ENCODE measurements at places on chromosomes 12 and 14.

DNA sequence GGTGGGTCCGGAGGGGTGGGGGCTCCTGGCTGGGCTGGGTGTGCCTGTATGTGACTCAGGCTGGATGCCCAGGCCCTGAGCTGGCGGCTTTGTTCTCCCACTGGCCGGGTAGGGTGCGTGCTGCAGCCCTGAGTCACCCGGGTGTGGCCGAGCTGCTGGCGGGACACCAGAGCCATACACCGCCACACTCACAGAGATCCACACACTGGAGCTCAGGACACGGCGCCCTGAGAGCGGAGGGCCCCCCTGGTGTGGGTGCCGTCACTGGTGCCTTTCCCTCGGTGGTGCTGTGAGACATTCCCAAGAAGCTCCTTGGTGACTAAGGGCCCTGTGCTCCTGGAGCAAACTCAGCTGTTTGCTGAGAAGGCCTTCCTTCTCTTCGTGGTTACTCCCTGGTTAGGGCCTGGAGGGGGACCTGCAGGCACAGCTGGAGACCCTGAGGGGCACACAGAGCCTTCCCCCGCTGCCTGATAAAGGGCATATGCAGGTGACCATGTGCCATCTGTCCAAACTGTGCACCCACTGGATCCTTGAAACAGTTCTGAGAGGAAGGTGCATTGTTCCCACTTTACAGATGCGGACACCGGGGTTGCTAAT is 44.3 kb downstream of the KRT80 start:
- no peak for DNase-seq

DNA sequence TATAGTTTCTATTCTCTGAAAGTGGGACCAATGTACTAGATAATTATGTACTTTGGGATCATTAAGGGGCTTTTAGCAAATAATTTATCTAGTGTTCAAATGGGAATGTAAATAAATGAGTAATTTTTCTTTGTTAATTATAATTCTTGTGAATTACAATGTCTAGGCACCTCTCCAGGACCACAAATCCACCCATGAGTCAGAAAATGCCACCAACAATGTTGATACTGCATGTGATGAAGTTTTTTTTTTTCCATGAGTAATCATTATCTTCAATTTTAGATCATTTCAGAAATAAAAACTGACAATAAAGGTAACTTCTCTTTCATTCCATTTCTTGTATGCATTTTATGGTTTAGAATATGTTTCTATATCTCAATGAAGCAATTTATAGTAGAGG is 470.3 kb downstream of the VRK1 start:
- DNase-seq = no peak

DNA sequence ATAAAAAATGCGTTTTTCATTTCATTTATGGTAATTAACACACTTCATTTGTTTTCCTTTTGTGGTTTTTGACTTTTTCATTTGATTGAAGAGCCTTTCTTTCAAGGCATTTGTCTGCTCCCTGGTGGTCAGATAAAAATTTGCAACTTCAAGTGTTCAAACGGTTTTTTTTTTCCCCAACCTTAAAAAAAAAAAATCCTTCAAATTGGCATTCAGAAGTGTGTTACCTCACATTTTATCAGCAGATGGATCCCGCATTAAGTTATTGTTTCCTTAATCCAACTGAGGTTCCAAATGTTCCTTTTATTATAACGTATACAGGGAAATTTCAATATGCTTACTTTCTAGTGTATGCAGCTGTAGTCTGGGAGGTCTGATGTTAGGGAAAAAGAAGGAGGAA is 47.2 kb downstream of the MYF5 start:
- DNase-seq = peak; percentile 74

GRCh38 chr14:71499018-71499417 is 433.2 kb upstream of the RGS6 start:
- no peak for DNase-seq

DNA sequence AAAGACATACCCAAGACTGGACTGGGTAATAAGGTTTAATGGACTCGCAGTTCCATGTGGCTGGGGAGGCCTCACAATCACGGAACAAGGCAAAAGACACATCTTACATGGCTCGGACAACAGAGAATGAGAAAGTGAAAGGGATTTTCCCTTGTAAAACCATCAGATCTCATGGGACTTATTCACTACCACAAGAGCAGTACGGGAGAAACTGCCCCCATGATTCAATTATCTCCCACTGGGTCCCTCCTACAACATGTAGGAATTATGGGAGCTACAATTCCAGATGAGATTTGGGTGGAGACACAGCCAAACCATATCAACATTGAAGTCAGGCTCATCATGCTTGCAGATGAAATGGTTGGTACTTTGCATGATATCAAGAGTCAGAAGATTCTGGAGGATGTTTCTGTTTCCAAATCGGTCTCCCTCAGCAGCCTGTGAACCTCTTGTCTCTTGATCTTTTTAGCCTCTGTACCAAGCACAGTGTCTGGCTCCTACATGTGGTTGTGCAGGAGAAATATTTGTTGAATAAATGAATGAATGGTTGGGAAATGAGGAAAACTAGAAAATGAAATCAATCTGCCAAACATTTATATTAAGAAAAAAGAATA is 98.6 kb downstream of the VRK1 start:
- DNase-seq = no peak
